GM18507 (cell line): ENCODE measurements at places on chromosomes 3 and 15.

GRCh38 chr3:24368605-24369004 lies 126.0 kb downstream of the THRB start:
- no peak for DNase-seq

- DNase-seq, result no peak
These were observed 106.0 kb downstream of the KLHL25 start for GRCh38 chr15:85688711-85689110.

DNA sequence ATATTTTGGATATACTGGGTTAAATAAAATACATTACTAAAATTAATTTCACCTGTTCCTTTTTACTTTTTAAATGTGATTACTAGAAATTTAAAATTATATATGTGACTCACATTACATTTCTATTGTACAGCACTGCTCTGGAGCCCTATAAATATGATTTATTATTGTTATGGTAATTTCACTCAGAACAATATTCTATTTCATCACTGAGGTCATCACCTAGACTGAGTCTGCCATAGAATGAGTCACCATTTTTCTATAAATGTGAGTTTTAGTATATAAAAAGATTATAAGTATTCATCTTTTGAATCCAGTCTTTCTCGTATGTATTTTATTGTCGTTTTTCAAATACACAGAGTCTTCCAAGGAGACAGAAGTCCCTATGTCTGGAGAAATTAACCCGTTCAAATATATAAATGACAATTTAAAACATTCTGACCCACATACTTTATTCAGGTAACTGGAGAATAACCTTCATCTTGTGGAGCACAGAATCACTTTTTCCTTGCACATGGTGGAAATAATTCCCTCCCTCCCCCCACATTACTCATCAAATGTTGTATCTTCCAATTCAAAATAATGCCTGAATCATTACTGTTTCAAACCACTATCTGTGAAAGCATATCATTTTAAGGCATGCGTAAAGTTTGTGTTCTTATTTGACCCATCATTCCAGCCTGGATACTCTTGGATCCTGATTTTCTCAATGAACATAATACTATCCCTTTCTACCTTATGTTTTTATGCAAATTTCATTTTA lies 30.0 kb downstream of the CHST14 start:
- DNase-seq, result no peak

DNA sequence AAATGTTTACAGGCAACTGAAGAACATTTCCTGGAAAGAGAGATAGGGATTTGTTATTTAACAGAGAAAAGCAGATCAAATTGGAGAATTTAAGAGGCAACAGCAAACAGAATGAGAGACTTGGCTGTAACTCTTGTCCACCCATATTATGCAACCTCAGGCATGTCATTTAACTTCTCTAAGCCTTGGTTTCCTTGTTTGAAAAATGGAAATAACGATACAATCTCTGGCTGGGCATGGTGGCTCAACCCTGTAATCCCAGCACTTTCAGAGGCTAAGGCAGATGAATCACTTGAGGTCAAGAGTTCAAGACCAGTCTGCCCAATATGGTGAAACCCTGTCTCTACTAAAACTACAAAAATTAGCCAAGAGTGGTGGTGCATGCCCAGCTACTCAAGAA lies 23.7 kb downstream of the ARRDC4 start:
- DNase-seq, result no peak

DNA sequence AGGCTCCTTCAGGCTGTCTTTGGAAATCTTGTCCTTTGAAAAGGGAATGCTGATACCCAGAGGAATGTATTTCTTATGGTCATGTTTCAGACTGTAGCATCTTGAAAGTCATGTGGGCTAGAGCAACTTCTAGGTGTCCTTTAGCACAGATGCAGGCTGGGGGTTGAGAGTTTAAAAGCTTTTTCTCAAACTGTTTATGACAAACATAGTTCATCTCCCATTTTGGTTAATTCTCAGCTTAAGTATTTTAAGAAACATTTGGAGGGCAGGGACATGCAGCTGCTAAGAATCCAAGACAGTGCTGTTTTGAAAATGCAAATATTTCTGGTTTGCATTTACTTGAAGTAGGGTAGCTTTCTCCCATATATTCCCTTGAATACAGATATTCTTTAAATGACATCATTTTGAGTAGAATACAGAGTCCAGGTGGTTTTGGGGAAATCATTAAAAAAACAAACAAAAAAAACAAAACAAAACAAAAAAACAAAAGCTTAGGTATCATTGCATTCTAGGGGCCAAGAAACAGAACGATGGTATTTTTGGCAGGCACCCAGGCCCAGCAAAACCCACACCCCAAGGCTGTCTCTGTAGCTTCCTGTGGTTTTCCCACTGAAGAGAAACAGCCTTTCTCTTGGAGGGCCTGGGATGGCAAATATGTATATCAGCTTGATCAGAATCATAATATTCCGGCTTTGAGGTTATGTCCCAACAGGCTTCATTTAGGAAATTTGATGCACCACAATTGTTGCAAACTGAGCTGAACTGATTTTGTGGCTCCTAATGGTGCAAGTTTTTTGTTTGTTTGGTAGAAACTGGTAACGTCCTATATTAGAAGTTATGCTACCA lies 120.0 kb downstream of the ATG7 start:
- DNase-seq, result no peak

GRCh38 chr15:92009162-92009561 lies 155.7 kb downstream of the SLCO3A1 start:
- DNase-seq, result no peak

- no peak for DNase-seq
These were observed 812 bp upstream of the SEC62 start for GRCh38 chr3:169965562-169966427.

GRCh38 chr3:45611628-45612081 lies 17.1 kb downstream of the LIMD1 start:
- no peak for DNase-seq

- no peak for DNase-seq
These were observed 23.1 kb downstream of the IGSF11 start for GRCh38 chr3:119011528-119011927.

DNA sequence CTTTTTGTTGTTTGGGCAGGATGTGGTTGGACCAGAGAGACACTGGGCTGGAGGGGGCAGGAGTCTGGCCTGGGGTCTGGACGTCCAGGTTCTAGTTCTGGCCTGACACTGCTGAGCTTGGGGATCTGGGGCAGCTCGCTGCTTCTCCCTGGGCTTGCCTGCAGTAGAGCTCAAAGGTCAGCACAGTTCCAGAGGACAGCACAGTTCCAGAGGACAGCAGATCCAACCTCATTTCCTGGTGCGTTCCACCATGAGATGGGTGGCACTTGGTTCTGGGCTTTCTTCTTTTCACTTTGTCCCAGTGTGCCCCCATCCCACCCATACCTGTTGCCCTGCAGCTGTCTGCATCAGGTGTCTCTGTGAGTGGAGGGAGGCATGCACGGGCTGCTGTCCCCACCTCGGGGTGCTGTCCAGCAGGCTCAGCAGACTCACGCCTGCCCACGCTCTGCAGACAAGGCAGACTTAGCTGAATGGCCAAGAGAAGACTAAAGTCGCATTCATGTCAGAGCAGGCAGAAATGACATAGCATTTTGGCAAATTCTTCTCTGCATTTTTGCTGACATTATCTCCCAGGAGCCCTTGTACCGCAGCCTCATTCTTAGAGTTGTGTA lies 16.7 kb downstream of the CACNA2D3 start:
- DNase-seq, result no peak

GRCh38 chr3:105158286-105158685 lies 208.4 kb upstream of the ALCAM start:
- no peak for DNase-seq

- DNase-seq, result no peak
These were observed 178.5 kb upstream of the ZBTB20 start for GRCh38 chr3:115325539-115325938.

DNA sequence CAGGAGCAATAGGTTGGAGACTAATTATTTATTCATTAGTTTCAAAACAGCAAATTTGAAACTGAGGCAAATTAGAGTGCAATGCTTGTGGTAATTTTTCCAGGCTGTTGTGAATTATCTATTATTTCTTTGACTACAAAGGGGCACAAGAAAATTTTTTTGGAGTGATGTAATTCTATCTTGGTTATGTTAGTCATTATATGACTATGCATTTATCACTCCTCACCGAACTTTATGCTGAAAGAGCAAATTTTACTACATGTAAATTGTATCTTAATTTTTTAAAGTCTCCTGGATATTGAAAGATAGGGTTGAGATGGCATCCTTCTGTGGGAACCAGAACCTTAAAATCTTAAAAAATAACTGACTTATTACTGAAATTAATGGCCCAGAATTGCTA lies 320.0 kb upstream of the ROBO1 start:
- no peak for DNase-seq

GRCh38 chr15:62929000-62929357 lies 113.6 kb upstream of the TPM1 start:
- no peak for DNase-seq

GRCh38 chr15:26287381-26287780 lies 424.3 kb upstream of the ATP10A start:
- no peak for DNase-seq

- no peak for DNase-seq
These were observed 36.2 kb downstream of the FAM174B start for GRCh38 chr15:92619145-92620101.

- no peak for DNase-seq
These were observed 47.6 kb downstream of the RHCG start for GRCh38 chr15:89448825-89449224.

DNA sequence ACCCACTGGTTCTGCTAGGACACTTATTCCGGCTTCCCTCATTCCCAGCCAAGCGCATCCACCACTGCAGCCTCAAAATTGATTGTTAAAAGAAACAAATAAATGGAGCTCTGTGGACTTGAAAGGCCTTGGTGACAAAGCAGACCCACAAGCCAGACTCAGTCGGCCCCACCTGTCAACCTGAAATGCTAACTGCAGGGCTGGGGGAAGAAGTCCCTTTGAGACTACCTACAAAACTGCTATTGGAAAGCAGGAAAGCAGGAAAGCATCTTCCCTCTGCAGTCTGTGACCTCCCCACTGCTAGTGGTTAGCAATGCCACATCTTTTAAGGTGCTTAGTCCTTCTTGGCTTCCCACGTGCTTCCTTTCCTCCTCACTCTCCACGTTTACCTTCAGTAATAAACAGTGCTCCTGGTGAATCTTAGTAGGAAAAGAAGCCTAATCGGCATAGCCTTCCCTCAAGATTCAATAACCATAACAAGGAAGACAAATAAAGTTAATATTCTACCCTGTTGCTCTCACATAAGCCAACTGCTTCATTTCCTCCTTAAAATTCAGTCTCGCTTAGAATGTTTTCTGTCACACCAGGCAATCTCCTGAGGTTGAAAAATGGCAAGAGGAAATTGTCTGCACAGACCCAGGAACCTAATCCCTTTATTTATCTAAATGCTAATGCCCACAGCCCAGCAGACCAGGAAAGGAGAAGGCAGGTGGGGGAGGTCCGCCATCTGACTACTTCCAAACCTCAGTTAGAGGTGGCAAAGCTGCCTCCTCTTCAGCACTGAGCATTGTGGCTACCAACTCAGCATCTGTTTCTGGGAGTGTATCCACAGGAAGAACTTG lies 296.2 kb downstream of the NEK10 start:
- no peak for DNase-seq

DNA sequence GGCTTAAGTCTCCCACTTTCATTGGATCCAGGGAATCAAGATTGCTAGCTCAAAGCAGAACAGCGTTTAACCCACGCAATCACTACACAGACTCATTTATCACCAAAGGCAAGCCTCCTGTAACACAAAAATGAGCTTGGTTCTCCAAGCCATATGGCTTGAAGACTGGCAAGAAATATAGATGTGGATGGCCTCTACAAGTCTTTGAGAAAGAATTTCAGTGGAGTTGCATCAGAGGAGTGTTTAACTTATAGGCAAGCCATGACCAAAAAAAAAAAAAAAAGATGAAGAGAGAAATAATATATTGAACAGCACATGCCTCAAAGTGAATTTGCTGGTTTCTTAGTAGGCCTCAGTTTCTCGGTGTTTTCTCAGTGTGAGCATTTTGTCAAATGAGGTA lies 27.3 kb downstream of the PDZRN3 start:
- DNase-seq, result no peak

- DNase-seq, result no peak
These were observed 5.0 kb downstream of the ACOX2 start for GRCh38 chr3:58531956-58532355.

DNA sequence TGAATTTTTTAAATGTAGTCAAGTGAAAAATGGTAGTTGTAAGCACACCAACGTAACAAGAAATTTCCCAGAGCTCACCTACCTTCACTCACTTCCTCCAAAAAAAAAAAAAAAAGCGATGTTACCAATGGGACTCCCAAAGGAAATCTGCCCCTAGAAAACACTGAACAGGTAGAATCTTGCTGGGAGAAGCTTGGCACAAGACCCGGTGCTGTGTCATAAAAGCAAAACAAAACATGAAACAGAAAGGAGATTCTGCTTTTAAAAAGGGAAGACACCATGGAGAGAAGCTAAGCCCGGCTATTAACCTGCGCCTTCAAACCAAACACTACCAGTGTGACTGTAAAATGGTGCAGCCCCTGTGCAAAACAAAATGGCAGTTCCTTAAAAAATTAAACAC lies 40.5 kb downstream of the PGPEP1L start:
- no peak for DNase-seq

DNA sequence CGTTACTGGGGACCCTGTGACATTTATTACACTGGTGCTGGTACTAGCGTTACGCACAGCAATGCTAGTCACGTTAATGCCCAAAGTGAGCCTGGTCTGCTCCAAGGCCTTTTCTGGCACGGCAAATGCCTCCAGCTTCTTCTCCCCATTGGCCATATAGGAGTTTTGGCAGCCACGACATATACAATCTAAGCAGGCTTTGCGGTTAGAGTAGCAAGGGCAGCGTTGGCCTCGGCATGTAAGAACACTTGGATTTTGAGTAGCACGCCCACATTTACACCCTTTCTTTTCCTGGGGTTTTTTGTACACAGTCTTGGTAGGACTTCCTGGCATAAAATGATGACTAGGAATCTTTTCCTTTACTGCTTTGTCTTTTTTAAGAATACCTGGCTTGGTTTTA lies 44.9 kb downstream of the MSL2 start:
- no peak for DNase-seq

GRCh38 chr3:107367353-107367752 lies 9.9 kb upstream of the CCDC54 start:
- DNase-seq, result no peak

- no peak for DNase-seq
These were observed 28.4 kb downstream of the OXSM start for GRCh38 chr3:25818335-25818734.

DNA sequence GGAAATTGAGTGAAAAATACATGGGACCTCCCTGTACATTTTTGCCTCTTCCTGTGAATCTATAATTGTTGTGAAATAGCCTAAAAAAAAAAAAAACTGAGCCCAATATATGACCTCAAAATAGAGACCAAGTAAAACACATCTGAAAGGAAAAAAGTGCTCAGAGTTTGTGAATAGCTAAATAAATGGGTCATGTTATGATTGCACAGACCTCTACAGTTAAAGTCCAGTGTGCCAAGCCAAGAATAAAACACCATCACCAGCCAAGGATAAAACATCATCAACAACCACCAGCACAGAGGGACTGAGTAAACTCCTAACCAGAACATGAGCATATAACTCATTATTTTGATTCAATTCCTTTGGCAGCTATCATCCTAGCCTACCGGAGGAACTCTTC lies 115.6 kb upstream of the AGTR1 start:
- no peak for DNase-seq

GRCh38 chr15:50907601-50908208 lies 778 bp upstream of the AP4E1 start:
- no peak for DNase-seq

GRCh38 chr3:133575086-133575485 lies 1.6 kb downstream of the CDV3 start:
- DNase-seq, result no peak
